Heart right ventricle (tissue), 16 donors: ENCODE measurements at places on chromosomes 7 and 10. TPM values are rescaled to one million over a fixed set of nuclear protein-coding genes. Genes with fewer than 3 reads are reported as not detected.

The ANKRD61 gene
- total RNA-seq: 0.26 TPM

The CCDC172 gene
- not detected for total RNA-seq

- H3K4me1 ChIP-seq: no peaks in the 10 kb centered on the region
- no peak overlapping the region for H3K4me3 ChIP-seq
- no peaks in the 10 kb centered on the region for H3K36me3 ChIP-seq
Measured at GRCh38 chr10:115129752-115130151, 36.6 kb downstream of the ATRNL1 start.

The ANKIB1 gene
- total RNA-seq: 42.9 TPM

DNA sequence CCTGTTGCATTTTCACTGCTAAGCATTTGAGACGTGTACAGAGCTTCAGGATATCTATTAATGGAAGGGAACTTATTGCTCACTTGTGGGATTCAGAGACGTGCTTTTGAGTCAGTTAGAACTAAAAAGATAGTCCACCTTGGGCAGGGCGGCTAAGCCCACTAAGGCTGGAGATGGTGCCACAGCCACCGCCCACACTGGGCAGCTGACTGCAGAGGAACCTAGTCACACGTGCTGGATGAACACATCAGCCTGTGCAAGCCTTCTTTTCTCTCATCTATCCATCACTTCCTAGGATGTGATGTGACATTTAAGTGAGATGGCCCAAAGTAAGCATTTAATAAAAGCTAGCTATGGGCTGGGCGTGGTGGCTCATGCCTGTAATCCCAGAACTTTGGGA lies 78.0 kb downstream of the PTPRE start:
- H3K27me3 ChIP-seq: no peaks in the 10 kb centered on the region
- no peak overlapping the region for H3K4me3 ChIP-seq
- no peaks in the 10 kb centered on the region for H3K36me3 ChIP-seq
- no peak overlapping the region for H3K27ac ChIP-seq
- DNase-seq: no peak
- peaks cover 66% of the 10 kb centered on the region for H3K4me1 ChIP-seq

The CDK14 gene
- total RNA-seq: 29.1 TPM

GRCh38 chr7:149330914-149331567 lies 69.0 kb downstream of the ZNF783 start:
- H3K4me1 ChIP-seq: no peaks in the 10 kb centered on the region
- no peak overlapping the region for H3K27ac ChIP-seq
- no peaks in the 10 kb centered on the region for H3K36me3 ChIP-seq
- H3K27me3 ChIP-seq: peaks cover 4% of the 10 kb centered on the region
- no peak for DNase-seq
- no peak overlapping the region for H3K4me3 ChIP-seq

The NRP1 gene
- 229 TPM for total RNA-seq

The NRCAM gene
- 0.82 TPM for total RNA-seq

The AKR1C4 gene
- not detected for total RNA-seq

DNA sequence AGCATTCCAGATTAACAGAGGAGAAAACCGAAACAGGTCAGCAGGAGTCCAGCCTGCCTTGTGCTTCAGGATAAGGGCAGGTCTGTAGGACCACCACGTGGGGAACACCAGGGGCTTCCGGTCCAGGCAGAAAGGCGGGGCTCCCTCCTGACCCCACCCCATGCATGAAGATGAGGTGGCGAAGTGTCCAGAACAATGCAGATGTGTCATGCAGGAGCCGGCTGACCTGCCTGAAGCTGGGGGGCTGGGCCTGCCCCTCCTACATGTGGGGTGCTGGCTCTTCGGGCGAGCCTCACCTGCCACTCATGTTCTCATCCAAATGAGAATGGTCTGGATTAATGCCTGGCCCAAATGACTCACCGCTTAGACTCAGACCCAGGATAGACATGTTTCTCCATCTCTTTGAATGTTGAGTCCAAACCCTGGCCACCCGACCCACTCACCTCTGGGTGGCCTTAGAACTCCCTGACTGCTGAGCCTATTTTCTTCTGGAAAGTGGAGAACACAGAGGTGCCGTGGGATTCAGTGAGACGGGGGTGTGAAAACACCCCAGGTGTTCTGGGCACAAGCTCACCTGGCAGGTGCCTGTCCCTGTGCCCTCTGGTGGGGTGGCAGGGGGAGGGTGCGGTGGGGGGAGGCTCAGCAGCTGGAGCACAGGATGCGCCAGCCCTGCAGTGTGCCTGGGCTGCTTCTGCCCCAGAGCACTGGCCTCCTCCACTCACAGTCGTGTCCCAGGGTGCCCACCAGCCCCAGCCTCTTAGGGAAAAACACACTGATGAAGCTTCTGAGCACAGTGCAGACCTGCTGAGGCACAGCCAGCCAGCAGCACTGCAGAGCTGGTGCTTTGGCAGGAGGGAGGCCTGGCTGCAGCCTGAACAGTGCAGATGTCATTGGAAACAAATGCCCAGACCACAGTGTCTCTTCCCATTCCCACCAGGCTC lies 55.2 kb upstream of the GDF10 start:
- H3K4me1 ChIP-seq: no peaks in the 10 kb centered on the region
- no peaks in the 10 kb centered on the region for H3K36me3 ChIP-seq
- no peak overlapping the region for H3K27ac ChIP-seq
- no peaks in the 10 kb centered on the region for H3K27me3 ChIP-seq

DNA sequence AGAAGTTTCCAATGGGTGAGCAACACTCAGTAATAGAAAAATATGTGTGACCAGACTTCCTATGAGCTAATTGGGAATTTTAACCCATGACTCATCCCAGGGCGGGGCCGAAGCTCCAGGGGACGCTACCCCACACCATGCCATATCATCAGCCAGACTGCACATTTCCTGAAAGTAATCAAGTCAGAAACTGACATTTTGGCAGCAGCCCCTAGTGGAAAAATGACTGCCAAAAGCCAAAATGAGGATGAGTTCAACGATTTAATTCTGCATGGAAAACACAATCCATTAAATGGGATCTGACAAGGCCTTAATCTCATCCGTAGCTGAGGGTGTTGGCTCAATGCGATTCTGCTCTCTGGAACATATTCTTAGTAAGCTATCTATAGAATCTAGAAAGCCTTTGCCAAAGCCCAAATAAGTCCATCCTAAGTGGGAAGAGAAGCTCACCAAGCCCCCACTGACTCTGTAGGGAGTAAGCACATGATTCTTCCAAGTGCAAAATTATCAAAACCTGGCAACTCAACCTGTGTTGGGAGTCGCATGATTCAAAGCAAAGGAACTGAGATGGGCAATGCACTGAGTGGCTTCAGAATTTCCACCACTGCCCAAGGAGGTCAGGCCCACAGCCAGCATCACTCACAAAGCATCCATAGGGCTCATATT lies 93.1 kb upstream of the PDE1C start:
- H3K4me1 ChIP-seq: peaks cover 12% of the 10 kb centered on the region
- H3K4me3 ChIP-seq: no peak overlapping the region
- H3K27me3 ChIP-seq: no peaks in the 10 kb centered on the region
- peak; percentile 37 for DNase-seq
- peak overlapping the region; percentile 81 for H3K27ac ChIP-seq

DNA sequence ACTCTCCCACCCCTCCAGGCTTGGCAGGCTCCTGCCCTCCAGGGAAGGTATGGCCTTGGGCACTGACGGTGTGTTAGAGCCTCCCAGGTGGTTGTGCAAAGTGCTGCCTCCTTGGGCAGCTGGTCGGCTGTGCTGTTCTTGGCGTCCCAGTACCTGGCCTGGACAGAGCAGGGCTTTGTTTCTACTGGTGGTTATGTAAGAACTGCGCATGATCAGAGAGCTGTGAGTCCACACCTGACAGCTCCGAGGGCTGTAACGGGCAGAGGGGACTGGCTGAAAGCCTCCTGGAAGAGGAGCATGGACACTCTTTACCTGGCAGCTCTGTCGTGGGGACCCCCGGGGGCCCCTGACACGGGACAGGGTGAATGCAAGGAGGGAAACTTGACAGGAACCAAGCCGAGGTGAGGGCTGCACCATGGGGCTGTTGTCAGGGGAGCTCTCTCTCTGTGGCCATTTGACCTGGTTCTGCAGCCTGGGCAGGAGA lies 3.1 kb upstream of the SFRP5 start:
- H3K27me3 ChIP-seq: peaks cover 42% of the 10 kb centered on the region
- H3K27ac ChIP-seq: no peak overlapping the region
- H3K4me1 ChIP-seq: no peaks in the 10 kb centered on the region
- no peaks in the 10 kb centered on the region for H3K36me3 ChIP-seq
- no peak overlapping the region for H3K4me3 ChIP-seq

DNA sequence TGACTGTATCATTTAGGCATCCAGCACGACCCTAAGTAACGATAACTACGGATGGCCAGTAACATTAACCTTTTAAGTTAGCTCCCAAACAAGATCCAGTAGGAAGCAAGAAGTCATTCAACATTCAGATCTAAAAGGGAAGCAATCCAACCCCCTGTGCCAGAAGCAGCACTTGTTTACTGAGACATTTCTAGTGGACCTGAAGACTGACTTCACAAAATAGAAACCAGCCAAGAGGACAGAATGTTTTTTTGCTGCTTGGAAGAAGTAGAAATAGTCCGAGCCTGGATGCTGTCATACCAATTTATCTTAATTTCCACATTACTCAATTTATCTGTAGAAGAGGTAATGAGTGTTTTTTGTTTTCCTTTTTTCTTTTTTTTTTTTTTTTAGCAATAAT lies 88.0 kb upstream of the CTTNBP2 start:
- H3K27ac ChIP-seq: no peak overlapping the region
- H3K4me3 ChIP-seq: no peak overlapping the region
- H3K36me3 ChIP-seq: no peaks in the 10 kb centered on the region
- H3K27me3 ChIP-seq: no peaks in the 10 kb centered on the region
- no peaks in the 10 kb centered on the region for H3K4me1 ChIP-seq

- no peaks in the 10 kb centered on the region for H3K4me1 ChIP-seq
- no peaks in the 10 kb centered on the region for H3K36me3 ChIP-seq
- H3K27ac ChIP-seq: no peak overlapping the region
- no peak for DNase-seq
Measured at GRCh38 chr10:131641231-131641630, 259.6 kb upstream of the PPP2R2D start.

The GRM3 gene
- not detected for total RNA-seq

- no peaks in the 10 kb centered on the region for H3K27me3 ChIP-seq
- no peak overlapping the region for H3K27ac ChIP-seq
- H3K36me3 ChIP-seq: no peaks in the 10 kb centered on the region
- no peak for DNase-seq
- H3K4me1 ChIP-seq: peaks cover 20% of the 10 kb centered on the region
Measured at GRCh38 chr7:69603351-69603750, 5.1 kb downstream of the AUTS2 start.

- H3K4me1 ChIP-seq: peaks cover 22% of the 10 kb centered on the region
- H3K4me3 ChIP-seq: no peak overlapping the region
- no peak overlapping the region for H3K27ac ChIP-seq
Measured at GRCh38 chr7:70733090-70733489, 398.9 kb upstream of the GALNT17 start.

GRCh38 chr7:16034353-16034752 lies 347.9 kb upstream of the MEOX2 start:
- H3K27ac ChIP-seq: no peak overlapping the region
- H3K4me3 ChIP-seq: no peak overlapping the region
- no peaks in the 10 kb centered on the region for H3K36me3 ChIP-seq
- no peak for DNase-seq
- no peaks in the 10 kb centered on the region for H3K4me1 ChIP-seq

The ANKRD30A gene
- not detected for total RNA-seq

The MYH16 gene
- not detected for total RNA-seq

DNA sequence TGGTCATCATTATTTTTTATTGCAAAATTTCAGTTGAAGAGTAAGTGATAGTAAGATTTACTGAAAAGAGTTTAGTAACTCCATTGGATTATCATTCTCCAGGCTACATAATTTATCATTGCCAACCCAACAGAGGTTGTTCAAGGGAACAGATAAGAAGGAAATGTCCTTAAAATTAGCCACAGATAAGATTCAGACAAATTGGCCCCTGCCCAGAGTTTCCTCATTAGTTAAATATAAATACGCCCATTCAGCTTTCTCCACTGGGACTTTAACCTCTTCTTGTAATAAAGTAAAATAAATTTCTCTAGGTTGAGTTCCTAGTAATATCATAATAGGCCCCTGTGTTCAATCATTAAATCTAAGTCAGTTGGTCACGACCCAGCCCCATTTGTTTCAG lies 27.7 kb upstream of the PHYHIPL start:
- no peaks in the 10 kb centered on the region for H3K27me3 ChIP-seq
- no peak overlapping the region for H3K4me3 ChIP-seq
- DNase-seq: no peak
- no peaks in the 10 kb centered on the region for H3K36me3 ChIP-seq

GRCh38 chr10:115963848-115964247 lies 309.2 kb downstream of the GFRA1 start:
- no peak overlapping the region for H3K4me3 ChIP-seq
- no peak for DNase-seq
- H3K4me1 ChIP-seq: no peaks in the 10 kb centered on the region

DNA sequence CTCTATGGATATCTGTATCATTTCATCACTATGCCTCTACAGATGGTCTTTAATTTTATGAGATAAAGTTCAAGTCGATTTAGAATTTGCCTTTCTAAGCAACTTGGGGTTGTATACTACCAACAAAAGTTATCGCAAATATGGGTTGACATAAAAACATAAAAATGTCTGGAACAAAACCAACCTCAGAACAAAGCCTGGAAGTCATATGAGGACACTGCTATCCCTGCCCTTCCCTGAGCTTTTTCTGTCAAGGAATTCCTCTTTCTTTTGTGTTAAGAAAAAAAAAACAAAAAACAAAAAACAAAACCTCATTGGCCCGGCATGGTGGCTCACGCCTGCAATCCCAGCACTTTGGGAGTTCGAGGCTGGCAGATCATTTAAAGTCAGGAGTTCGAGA lies 319.3 kb downstream of the CAMK1D start:
- H3K27ac ChIP-seq: no peak overlapping the region
- H3K27me3 ChIP-seq: no peaks in the 10 kb centered on the region
- no peaks in the 10 kb centered on the region for H3K4me1 ChIP-seq
- H3K4me3 ChIP-seq: no peak overlapping the region
- H3K36me3 ChIP-seq: no peaks in the 10 kb centered on the region
- no peak for DNase-seq

DNA sequence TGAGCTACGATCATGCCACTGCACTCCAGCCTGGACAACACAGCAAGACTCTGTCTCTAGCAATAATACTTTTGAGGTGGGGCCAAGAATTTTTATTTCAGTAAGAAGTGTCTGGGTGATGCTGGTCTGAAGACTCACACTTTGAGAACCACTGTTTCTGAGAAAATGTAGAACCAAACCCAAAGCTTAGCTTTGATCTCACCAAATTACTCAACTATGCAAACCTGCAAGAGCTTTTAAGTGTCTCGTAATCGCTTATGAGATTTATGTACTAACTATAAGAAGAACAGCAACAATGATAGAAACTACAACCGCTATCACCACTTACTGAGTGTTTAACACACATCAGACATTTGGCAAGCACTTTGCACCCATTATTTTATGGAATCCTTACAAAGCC lies 29.5 kb downstream of the APBB1IP start:
- no peaks in the 10 kb centered on the region for H3K27me3 ChIP-seq
- H3K4me3 ChIP-seq: no peak overlapping the region
- DNase-seq: no peak

- H3K4me1 ChIP-seq: peaks cover 4% of the 10 kb centered on the region
- peaks cover 28% of the 10 kb centered on the region for H3K36me3 ChIP-seq
- no peak for DNase-seq
- H3K4me3 ChIP-seq: no peak overlapping the region
Measured at GRCh38 chr7:134660242-134660785, 13.7 kb downstream of the BPGM start.

GRCh38 chr7:4437916-4438315 lies 244.2 kb upstream of the FOXK1 start:
- H3K4me1 ChIP-seq: no peaks in the 10 kb centered on the region
- DNase-seq: no peak
- no peaks in the 10 kb centered on the region for H3K36me3 ChIP-seq
- no peak overlapping the region for H3K27ac ChIP-seq
- no peaks in the 10 kb centered on the region for H3K27me3 ChIP-seq
- no peak overlapping the region for H3K4me3 ChIP-seq
